ENCODE measurements at places on chromosomes 2 and 18. TPM values are rescaled to one million over a fixed set of nuclear protein-coding genes. Genes with fewer than 3 reads are reported as not detected.

TRPM8 gene
- under 0.01 TPM for total RNA-seq

CLEC4F gene
- not detected for total RNA-seq

GPBAR1 gene
- total RNA-seq: 0.25 TPM

NT5C1B gene
- not detected for total RNA-seq

LBX2 gene
- not detected for total RNA-seq

TEKT4 gene
- not detected for total RNA-seq

SP100 gene
- total RNA-seq: 5.4 TPM
